ENCODE measurements at places on chromosomes 7 and 10.

GRCh38 chr10:100485801-100486495 is 23.1 kb downstream of the WNT8B start:
- DNase-seq: no peak

DNA sequence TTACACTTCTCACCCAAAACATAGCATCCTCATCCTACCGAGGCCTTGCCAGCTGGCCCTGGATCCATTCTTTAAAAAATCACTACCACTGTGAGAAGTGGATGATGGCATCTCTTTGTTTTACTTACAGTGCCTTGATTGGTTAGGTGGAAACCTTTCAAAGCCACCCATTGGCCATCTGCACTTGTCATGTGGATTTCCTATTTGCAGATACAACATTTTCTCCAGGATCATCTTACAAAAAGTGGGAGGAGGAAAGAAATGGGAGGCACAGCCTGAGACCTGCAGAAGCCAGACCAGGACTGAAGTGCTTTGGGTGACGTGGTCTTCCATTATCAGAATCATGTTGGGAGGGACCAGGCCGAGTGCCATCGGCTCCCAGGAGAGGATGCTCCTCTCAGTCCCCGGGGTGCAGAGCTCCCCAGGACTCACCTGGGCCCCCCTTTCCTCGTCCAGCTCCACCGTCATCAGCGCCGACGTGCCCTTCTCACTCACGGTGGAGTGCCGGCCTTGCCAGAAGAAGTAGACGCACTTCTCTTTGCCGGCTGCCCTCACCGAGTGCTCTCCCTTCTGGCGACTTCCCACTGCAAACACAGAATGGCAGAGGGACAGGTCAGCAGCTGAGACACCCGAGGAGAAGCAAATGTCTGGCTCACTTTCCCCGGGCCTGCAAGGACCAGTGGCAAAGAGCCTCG is 161.2 kb downstream of the SVIL start:
- DNase-seq: no peak

GRCh38 chr7:36203071-36203790 is 50.2 kb downstream of the EEPD1 start:
- no peak for DNase-seq

DNA sequence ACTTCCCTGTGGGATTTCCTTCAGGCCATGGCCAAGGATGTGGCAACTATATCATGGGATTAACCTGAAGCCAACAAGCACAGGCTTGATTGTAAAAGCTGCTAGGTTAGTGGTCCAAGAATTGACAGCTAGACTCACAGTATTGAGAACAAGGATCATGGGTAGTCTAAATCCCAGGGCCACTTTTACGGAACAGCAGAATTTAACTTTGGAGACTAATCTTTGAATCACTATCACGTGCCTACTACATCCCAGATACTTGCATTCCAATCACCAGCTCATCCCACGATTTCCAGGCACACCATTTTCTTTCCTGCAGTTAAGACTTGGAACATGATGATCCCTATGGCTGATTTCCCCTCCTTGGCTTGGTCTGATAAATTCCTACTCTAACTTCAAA is 65.6 kb upstream of the ADO start:
- no peak for DNase-seq
